Inflammatory macrophage (primary cell): ENCODE measurements at places on chromosomes 2 and 18.

DNA sequence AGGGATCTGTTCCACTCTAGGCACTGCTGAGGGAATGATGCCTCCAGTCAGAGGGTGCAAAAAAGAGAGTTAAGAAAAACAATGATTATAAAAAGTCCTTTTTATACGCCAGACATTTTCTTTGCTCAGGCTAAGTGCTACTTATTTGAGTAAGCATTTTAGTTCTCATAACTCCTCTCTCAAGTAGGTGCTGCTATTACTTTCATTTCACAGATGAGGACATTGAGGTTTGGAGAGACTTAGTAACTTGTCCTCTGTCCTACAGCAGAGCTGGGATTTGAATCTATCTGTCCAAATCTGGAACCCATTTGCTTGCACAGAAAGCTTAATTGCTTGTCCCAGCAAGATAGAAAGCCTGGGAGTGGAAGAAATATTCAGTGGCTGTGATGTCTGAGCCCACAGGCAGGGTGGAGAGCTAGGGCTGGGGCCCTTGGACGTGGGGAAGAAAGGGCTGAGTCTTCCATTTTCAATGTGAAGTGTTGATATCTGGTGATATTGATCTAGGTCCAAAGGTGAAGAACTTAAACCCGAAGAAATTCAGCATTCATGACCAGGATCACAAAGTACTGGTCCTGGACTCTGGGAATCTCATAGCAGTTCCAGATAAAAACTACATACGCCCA lies 5.8 kb downstream of the IL37 start:
- no peak for DNase-seq

DNA sequence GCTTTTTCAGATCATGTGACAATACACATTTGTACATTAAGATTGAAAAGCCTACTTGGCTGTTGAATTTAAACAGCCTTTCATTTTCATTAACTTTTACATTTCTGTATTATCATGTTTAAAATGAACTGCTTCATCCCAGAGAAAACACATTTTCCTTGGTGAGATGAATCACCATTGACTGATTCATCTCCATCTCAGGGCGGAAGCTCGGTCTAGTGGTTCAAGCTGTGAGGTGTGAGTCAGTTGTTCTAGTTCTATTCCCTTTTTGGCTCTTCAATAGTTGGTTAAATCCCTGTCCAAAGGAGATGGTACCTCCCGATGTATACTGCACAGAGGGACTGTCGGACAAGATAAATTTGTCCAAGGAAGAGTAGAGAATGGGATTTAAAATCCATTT lies 189.7 kb downstream of the ADCYAP1 start:
- DNase-seq, result no peak

DNA sequence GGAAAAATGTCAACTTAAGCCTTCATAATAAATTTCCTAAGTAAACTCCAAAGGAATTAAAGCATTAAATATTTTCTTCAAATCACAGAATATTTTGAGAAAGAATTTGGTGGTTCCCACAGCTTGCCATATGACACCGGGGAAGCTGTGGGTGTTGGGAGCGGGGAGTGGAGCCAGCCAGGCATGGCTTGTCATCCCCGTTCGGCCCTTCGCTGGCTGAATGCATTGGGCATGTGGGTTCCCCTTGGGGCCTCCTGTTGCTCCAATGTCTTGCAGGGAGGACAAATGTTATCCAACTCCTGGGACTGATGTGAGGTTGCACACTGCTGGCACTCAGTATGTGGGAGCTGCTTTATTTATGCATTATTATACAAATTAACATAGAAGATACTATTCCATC lies 18.6 kb downstream of the NGEF start:
- no peak for DNase-seq

DNA sequence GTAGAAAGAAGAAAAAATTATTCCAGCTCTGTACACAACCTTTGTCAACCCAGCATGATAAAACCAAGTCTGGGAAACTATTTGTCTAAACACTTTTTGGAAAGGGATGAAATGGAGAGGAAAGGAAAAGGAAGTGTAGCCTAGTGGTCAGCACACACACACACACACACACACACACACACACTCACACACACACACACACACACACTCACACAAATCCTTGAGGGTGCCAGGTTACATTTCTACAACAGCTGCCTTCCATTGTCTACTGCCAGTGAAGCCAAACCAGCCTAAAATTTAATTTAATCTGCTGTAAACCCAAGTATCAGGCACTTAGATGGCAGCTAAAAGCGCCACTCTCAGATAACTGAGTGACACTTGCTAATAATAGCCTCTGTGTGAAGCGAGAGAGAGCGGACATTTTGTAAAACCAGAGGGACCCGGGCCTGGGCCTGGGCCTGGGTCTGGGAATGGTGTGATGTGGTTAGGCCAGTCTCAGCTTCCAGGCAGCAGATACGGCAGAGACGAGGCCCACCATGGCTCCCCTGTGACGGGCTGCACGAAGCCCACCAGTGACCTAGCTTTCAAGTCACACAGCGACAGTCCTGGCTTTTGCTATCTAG lies 32.4 kb downstream of the BCL11A start:
- no peak for DNase-seq

- DNase-seq, result no peak
These were observed 30.8 kb upstream of the POLE4 start for GRCh38 chr2:74927621-74928020.

DNA sequence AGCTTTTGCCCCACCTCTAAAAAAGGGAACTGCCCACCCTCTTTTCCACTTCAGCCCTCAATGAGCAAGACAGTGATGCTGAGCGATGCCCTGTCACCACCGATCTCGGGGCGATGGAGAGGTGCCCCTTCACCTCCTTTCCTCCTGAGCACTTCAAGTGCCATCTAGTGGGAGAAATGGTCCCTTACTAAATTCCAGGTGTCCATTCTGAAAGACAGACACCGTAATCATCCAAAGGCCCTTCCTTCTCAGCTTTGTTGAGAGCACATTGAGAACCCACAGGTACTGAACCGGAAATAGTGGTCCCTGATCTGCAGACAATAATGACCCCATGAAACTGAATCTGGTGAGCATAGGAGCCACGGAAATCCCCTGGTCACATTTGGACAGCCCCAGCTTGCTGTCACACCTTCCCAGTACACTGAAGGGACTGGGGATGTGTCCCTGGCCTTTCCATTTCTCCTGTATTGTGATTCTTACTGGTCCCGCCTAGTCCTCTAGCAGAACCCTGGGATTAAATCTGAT lies 38.5 kb downstream of the KCTD18 start:
- DNase-seq, result no peak

- no peak for DNase-seq
These were observed 66.1 kb downstream of the CHN1 start for GRCh38 chr2:174939046-174939445.

DNA sequence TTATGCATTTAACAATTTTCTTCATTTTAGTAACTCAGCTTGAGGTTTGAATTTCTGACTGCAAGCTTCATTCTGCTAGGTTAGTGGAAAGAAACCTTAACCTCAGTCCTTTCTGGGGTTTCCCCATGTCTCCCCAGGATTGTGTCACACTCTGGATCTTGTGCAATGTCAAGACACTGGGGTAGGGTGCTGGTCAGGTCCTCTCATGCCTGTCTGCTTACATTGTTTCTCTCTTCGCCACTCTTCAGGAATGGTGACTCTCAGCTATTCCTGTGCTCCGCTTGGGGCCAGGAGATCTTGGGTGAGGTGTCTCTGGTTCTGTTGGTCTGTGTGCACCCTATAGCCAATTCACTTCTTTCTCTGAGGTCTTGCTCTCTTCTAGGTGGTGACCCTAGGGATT lies 23.9 kb downstream of the CTLA4 start:
- DNase-seq, result peak; percentile 80

DNA sequence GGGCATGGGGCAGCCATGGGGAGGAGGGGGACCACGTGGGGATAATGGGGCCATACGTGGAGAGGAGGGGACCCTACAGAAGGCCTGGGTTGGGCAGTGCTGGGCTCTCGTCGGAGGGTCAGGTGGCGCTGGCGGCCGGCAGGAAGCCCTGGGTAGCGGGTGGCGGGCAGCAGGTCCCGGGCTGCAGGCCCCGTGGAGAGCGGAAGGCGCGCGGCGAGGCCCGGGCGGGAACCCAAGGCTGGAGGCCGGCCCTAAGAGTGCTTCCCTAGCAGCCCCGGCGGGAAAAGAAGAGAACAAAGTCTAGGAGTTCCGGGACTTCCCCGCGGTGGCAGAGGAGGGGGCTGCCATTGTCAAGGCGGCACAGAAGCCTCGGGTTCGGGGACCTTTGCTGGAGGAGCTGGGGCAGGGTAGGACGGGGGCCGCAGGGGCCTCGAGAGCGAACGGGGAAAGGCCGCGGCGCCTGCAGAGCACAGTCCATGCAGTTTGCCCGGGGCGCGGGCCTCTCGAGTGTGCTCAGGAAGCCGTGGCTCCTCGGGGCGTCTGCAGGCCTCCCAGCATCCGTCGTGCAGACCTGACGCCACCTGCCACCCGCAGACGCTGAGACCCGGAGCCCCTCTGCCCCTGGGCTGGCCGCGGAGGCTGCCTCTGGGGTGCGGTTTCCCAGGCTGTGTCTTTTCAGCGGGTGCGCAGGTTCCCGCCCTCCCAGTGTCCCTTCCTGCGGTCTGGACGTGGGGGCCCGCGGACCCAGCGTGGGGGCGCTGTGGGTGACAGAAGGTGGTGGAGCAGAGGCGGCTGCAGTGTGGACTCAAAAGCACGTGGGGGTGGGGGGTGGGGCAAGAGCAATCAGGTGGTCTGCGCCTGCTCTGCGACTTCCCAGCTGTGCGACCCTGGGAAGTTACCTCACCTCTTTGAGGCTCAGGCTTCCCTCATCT lies 19.4 kb upstream of the NCL start:
- peak; percentile 53 for DNase-seq

DNA sequence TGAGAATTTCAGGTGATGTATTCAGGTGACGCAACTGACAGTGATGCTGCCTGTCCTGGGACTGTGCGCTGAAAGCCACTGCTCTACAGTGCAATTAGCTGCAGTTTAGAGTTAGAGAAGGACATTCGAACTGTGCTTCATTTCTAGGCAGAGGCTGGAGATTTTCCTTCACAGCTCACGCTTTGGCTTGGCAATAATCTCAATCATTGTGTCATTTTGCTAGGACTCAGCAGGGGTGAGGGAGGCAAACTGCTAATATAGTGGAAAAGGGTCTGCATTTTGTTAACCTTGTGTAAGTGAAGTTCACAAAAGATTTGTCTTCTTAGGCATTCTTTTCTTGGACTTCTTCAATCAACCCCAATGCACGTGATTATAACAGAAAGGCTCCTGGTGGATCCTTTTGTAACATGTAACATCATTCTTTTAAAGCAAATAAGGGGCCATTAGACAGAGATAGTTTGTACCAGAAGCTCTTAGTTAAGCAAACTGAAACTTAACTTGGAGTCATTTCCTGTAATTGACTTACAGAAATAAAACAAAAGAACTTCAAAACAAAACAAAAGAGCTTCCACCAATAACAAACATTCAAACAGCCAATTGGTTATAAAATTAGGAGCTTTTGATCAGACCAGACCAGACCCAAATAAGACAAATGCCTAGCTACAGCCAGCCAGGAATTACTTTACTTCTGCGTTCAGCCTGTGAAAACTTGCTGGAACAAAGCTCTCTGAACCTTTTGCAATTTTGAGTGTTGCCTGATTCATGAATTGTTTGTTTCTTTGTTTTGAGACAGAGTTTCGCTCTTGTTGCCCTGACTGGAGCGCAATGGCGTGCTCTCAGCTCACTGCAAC lies 1376.3 kb upstream of the CELF4 start:
- no peak for DNase-seq
